ENCODE measurements at places on chromosomes 6 and 20.

DNA sequence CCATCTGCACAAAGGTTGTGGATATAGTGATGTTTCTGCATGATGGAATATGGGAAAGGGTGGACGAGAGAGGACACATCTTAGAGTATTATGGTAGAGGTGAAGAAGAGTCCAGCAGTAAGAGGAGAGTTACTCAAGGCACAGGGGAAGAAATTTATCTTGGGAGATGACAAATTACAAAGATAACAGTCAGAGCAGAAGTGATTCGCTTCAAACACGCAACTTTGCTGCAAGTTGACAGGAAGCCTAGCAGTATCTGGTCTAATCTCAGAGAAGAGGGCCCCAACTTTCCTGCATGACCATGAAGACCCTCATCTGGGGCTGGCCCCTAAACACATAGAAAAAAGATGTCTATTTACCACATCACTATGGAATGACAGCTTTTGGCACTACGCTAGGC lies 1.2 kb upstream of the CALHM6 start:
- DNase-seq: no peak

- no peak for DNase-seq
Observed at GRCh38 chr6:109687271-109687761, 3.7 kb downstream of the AK9 start.

DNA sequence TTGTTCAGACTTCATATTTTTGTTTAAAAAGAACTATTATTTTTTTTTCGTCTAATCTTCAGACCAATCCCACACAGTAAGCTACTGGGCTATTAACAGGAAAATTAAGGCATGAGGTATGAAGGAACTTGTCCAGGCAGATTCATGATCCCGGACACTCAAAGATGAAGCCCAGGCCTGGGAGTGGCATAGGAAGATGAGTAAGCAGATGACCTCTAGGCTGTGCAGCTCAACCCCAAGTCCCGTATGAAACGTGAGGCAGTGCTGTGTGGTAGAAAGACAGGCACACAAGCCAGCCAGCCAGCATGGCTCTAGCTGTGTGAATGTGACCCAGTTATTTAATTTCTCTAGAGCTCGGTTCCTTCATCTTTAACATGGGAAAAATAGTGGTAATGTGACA lies 231.9 kb downstream of the CLIC5 start:
- no peak for DNase-seq

GRCh38 chr6:27873021-27873940 lies 38.9 kb downstream of the OR2B2 start:
- DNase-seq: peak; percentile 53

DNA sequence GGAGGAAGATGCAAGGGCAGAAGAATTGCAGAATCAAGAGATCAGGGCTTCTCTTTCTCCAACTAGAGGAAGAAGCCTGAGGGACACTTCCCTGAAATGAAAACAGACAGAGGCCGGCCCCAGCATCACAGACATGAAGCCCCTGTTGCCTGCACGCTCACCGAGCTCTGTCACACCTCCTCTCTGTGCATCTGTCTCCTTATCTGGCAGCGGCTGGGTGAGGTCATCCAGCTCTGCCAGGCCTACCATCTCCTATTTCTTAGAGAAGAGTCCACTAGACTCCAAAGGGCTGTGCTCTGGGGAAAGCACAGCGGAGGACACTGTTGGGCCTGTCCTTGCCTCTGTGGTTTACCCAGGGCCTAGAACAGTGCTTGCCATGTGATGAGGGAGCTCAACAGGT lies 71.9 kb upstream of the MLN start:
- no peak for DNase-seq

- no peak for DNase-seq
Observed at GRCh38 chr6:43306086-43306485, 2.5 kb downstream of the CRIP3 start.
